ENCODE measurements at places on chromosomes 11 and 22.

GRCh38 chr11:1928470-1928890, 9.0 kb downstream of the TNNT3 start:
- no peak for DNase-seq

DNA sequence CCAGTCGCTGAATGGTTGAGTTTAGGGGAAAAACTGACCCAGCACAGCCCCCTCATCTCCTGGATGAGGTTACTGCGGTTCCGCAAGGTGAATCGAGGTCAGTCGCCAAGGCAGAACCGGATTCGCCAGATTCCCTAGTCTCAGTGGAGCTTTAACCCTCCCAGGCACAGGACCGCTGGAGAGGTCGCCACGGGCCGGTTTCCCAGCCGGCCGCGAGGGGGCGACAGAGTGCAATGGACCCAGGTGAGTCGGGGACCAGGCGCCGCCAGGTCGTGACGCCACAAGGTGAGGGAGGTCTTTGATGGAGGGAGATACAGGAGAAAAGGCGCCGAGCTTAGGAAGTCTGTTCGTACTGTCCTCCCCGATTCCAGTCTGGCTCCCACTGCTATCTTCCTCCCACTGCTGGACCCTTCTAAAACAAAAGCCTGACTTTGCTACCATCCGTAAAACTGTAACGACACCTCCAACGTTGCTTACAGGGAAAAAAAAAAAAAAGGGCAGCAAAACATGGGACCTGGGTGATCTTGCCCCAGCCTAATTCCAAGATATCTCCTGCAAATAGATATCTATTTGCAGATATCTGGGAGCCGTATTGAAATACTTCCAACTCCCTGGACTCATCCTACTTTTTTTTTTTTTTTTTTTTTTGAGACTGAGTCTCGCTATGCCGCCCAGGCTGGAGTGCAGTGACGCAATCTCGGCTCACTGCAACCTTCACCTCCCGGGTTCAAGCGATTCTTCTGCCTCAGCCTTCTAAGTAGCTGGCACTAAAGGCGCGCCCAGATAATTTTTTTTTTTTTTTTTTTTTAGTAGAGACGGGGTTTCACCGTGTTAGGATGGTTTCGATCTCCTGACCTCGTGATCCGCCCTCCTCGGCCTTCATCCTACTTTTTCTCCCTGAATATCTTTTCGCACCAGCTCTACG, 1.4 kb upstream of the GGA1 start:
- DNase-seq = peak; percentile 81

- DNase-seq = no peak
These were observed 31.8 kb downstream of the CAPN1 start for GRCh38 chr11:65213322-65214211.

DNA sequence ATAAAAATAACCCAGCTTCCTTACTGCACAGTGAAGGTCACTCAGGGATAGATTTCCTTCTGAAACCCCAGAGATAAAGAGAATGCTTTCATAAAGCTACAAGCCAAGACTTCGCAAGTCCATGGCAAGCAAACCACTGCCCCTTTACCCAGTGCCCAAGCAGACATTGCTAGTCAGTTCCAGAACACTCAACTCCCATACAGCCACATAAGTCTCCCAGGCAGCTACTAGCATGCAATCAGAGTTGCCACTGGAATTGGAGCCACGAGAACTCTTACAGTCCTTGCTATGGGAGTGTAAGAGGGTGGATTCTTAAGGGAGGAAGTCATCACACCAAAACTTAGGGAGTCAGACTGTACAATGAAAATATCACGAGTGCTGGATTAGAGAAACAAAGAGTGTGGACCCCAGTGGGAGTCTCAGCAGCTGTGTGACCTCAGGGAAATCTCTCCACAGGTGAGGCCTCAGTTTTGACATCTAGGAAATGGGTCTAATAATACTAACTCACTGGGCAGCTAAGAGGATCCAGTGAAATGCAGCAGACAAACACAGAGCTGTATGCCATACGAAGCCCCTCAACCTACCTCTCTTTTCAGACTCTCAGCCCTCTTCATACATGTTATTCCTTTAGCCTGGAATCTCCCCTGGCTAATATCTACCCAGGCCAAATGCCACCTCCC, 526.6 kb downstream of the MN1 start:
- no peak for DNase-seq

- DNase-seq = peak; percentile 75
These were observed at the start of gene TTLL1 for GRCh38 chr22:43088984-43089717. TSS of gene TTLL1 (minus strand) at chr22:43089391. CDS start at chr22:43075586, 13,805 bp downstream.
